Fibroblast of skin of back (primary cell): ENCODE measurements at places on chromosomes 1 and 21.
A peak's percentile ranks its signal among the peaks of the same experiment; 100 is the strongest.

- DNase-seq: no peak
Measured at GRCh38 chr1:193807208-193807607, 620.8 kb upstream of the B3GALT2 start.

DNA sequence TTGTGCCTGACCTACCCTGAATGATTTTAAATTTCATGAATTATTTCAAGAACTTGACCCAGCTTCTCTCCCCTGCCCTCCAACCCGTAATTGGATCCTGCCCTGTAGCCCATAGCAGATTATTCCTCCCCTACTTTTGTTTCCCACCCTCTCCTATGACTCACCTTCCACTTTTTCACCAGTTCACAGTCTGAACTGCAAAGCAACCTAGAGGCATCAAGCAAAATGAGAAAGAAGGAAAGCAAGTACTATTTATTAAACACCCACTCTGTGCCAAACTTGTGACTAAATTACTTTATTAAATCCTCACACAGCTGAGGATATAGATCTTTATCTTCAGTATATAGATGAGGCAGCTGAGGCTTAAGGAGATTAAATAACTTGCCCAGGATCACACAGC is 20.7 kb upstream of the IKBKE start:
- DNase-seq: peak; percentile 26

DNA sequence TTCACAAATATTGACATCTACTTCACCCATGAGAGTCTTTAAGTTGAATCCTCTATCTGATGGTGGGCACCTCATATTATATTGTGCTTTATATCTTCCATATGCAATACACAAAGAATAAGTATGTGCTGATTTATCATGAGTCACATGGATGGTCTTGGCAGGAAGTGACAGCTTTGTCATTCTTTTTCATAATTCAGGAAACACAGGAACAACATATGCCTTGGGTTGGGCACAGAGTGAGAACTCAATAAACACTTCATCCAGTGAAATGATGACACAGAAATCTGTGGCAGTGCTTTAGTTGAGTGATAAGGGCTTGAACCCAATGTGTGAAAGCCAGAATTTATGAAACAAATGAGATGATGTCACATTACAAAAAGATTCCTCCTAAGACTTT is 41.2 kb downstream of the GADD45A start:
- DNase-seq: peak; percentile 88

DNA sequence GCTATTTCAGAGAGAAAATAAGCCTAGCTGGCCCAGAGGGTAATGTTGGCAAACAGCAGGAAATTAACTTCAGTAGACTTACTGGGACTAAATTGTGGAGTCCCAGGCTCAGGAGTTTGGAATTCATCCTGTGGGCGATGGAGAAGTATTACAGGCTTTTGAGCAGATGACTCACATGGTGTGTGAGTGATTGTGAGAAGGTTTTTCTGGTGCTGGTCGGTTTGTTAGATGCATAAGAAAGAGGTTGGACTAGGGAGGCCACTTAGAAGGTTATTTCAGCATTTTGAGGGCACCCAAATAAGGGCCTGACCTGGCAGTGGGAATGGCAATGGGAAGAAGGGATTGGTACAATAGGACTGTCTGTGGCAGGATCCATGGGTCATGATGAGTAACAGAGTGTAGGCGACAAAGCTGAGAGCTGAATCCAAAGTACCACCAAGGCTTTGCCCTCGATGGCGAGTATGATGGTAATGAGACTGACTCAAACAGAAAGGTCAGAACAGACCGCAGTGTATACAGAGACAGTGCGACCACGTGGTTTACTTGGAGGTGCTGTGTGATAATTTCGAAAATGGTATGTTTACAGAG is 69.2 kb upstream of the KIF26B start:
- peak; percentile 97 for DNase-seq

DNA sequence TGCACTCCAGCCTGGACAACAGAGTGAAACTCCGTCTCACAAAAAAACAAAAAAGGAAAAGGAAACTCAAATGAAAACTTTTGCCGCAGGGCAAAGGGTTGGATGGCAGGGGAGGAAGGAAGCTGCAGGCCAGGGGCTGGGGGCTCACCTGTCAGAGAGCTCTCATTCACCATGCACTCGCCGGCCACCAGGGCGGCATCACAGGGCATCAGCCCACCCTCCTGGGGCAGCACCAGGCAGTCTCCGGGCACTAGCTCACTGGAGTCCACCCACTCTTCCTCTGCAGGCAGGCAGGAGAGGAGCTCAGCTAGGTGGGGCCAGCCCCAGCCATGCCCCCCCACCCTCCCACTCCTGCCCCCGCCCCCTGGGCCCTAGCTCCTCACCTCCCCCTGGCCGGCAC is 11.9 kb downstream of the ATP13A2 start:
- DNase-seq: no peak

DNA sequence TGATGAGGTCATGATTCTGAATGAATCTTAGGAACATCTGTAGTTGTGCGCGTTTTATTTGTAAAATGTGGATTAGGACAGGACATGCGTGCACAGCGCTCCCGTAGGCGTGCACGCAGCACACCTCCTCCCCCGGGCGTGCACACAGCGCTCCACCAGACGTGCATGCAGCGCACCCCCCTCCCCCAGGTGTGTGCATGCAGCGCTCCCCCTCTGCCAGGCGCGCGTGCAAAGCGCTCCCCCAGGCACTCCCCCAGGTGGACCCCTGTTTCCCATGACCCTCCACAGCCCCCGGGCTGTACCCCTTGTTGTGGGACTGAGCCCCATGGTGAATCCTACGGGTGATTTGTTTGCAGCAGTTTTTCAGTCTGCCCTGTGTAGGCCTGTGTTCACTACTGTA is 61.6 kb downstream of the S100B start:
- no peak for DNase-seq

DNA sequence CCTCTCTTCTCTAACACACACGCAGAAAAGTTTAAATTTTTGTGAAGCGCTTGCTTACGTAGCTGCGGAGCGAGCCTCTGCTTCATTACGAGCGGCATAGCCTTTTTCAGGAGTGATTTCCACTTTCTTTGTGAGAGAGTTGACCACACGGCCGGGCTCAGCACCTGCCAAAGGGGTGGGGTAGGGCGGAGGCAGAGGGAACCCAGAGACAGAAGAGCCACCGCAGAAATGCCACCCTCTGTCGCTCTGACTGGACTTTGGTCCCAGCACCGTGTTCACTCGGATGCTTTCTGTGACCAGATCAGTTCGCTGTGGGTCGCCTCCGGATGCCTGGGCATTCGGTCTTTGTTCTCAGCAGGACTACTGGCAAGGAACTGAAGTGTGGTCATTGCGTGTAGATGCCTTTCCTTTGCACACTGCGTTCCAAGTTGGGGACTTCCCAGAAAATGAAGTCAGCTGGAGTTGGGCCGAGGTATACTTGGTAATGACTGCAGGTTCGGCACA is 883 bp downstream of the CHODL start:
- DNase-seq: no peak

- peak; percentile 62 for DNase-seq
Measured at GRCh38 chr1:111565079-111565478, 54.5 kb upstream of the RAP1A start.

DNA sequence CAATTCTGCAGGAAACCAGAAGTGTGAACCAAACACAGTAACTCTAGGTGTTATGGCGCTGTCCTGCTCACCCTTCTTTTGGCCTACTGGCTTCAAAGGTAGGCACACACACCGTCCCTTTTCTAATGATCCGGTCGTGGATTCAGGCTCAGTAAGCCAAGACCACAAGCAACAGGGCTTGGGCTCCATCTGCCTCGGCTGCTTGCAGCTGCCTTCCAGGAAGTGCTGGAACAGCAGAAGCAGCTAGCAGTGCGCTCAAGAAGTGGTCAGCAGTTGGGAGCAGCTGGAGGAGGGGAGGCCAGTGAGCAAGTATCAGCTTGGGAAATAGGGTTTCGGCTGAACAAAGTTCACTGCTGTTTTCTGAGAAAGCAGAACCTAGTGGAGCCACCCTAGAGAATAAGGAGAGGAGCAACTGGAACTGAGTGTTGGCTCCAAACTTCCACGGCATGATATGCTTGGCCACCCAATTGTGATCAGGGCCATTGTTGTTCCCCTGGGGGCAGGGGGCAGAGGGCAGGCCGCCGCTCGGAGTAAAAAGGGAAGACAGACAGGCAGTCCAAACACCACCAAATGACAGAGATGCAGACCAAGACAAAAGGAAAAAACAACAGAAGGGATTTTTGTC is 173.4 kb downstream of the TOMM20 start:
- DNase-seq: no peak

- DNase-seq: no peak
Measured at GRCh38 chr1:53183095-53183990, 13.3 kb upstream of the CPT2 start.
